ENCODE measurements at places on chromosomes 3 and 15. TPM values are rescaled to one million over a fixed set of nuclear protein-coding genes. Genes with fewer than 3 reads are reported as not detected.

GRCh38 chr3:179297971-179298725 lies 24.7 kb upstream of the ZNF639 start:
- H3K36me3 ChIP-seq = no peaks in the 10 kb centered on the region
- H3K27me3 ChIP-seq = peaks cover 4% of the 10 kb centered on the region
- H3K4me1 ChIP-seq = no peaks in the 10 kb centered on the region
- H3K27ac ChIP-seq = no peak overlapping the region
- H3K4me3 ChIP-seq = no peak overlapping the region
- no peak for DNase-seq

The TLE3 gene
- 48.4 TPM for total RNA-seq

DNA sequence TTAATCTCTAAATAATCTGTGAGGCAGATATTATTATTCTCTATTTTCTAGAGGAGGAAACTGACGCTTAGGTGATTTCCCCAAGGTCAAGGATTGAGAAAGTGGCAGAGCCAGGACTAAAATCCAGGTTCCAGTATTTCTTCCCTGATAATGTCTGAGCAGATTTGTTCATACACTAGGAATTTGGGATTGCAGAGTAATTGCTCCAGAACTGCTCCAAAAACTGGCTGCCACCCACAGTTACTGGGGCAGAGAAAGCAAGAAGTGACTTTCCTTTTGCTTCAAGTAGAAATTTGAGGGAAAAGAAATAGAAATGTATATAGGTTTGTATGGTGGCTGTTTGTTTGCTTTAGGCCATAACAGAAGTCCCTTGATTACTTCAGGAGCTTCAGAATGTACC lies 60.6 kb downstream of the SLC12A8 start:
- H3K36me3 ChIP-seq = no peaks in the 10 kb centered on the region
- H3K4me1 ChIP-seq = peaks cover 29% of the 10 kb centered on the region
- peaks cover 9% of the 10 kb centered on the region for H3K27me3 ChIP-seq

DNA sequence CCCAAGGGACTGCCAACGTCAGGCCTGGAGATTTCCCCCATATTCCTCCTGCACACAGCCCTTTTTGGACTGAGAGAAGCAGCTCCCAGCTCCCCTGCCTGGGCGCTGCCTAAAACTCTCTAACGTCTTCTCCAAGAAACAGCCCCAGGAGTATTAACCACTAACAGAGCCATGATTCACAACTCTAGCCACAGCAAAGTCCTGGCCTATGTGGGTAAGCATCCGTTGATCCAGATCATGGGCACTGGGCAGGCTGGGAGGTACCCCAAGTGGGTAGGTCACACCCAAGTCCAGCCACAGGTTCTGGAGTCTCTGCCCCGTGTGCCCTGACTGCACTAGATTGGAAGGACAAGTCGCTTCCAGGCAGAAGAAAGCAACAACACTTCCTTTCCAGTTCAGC lies 31.9 kb downstream of the NBEAL2 start:
- H3K27me3 ChIP-seq = no peaks in the 10 kb centered on the region
- H3K4me3 ChIP-seq = no peak overlapping the region
- H3K4me1 ChIP-seq = peaks cover 14% of the 10 kb centered on the region

DNA sequence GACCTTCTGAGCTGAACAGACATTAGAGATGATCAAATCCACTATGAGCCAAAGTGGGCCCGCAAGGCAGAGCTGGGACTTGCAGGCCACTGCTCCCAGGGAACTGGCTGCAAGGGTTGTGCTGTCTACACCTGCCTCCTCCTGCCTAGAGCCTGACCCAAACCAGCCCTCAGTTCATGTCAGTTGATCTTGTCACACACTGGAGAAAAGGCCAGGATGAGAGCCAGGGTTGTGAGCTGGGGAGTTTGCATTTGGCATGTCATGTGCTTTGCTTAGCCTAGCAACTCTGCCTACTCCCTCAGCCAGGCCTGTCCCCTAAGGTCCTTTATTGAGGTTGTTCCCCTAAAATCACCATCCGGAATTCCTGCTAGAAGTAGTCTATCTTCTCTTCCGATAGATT lies 67.8 kb downstream of the RAB11A start:
- no peaks in the 10 kb centered on the region for H3K27me3 ChIP-seq
- no peaks in the 10 kb centered on the region for H3K4me1 ChIP-seq
- no peaks in the 10 kb centered on the region for H3K36me3 ChIP-seq

GRCh38 chr3:7697548-7697947 lies 804.1 kb upstream of the LMCD1 start:
- H3K4me3 ChIP-seq = no peak overlapping the region
- no peaks in the 10 kb centered on the region for H3K36me3 ChIP-seq
- no peaks in the 10 kb centered on the region for H3K4me1 ChIP-seq
- no peak overlapping the region for H3K27ac ChIP-seq

GRCh38 chr3:45676325-45677032 lies 12.7 kb upstream of the SACM1L start:
- DNase-seq = peak; percentile 24
- H3K27me3 ChIP-seq = no peaks in the 10 kb centered on the region
- peak overlapping the region; percentile 51 for H3K4me3 ChIP-seq
- peaks cover 21% of the 10 kb centered on the region for H3K4me1 ChIP-seq
- peaks cover 41% of the 10 kb centered on the region for H3K36me3 ChIP-seq

Measured in activated CD8-positive, alpha-beta T cell treated with anti-CD3 and anti-CD28 coated beads for 36 hours (primary cell).